Motor neuron (in vitro differentiated cells): ENCODE measurements at places on chromosomes 6 and 20. TPM values are rescaled to one million over a fixed set of nuclear protein-coding genes. Genes with fewer than 3 reads are reported as not detected.
A peak's percentile ranks its signal among the peaks of the same experiment; 100 is the strongest.

GRCh38 chr20:61027218-61027617 lies 224.8 kb upstream of the CDH4 start:
- ATAC-seq: no peak

DNA sequence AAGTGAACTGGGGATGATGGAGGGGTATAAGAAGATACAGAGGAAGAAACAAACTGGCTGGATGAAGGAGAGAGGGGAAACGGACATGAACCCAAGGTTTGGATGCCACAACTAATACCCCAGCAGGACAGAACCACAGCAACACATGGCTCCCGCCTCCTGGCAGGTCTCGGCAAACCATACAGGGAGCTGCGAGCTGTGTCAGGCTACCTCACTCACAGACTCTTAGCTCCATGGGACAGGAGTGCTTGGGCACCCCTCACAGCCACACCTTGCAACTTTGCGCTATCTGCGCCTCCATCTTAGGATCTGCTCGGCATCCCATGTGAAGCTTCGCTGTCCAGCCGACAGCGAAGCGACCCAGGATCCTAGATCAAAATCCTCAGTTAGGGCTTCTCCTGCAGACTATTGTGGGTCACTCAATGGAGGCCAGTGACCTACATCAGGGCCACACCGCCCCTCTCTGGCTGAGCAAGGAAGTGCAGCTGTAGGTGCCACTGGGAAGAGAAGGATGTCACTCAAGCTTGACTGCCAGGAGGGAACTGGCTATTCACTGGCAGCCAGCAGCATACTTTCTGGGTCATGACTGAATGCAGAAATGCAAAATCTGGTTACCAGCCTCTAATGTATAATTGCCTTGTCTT lies 174.4 kb upstream of the RIN2 start:
- ATAC-seq: peak; percentile 79

- ATAC-seq: no peak
Observed at GRCh38 chr6:74756923-74757322, 448.9 kb downstream of the COL12A1 start.

DNA sequence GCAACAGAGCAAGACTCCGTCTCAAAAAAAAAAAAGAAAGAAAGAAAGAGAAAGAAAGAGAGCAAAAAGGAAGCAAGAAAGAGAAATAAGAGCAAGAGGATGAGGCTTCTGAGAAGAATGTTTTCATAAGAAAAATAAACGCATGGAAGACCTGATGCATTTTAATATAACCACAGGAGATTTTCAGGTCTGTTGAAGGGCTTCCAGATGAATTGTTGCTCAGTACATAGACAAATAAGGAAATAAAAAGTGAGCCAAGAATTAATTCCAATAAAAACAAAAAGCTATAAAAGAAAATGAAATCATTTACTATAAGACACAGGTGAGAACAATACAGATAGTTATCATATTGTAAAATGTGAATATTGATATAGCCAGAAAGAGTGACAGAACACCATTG lies 43.5 kb downstream of the PERP start:
- no peak for ATAC-seq

The IRAK1BP1 gene
- total RNA-seq: 8.3 and 9.1 TPM in 2 replicates

The CALHM4 gene
- 0.27 TPM in 1 of 2 replicates, not detected in the other for total RNA-seq

GRCh38 chr6:39075807-39076622 lies 27.4 kb downstream of the GLP1R start:
- no peak for ATAC-seq

The PSORS1C2 gene
- 0.27 TPM in 1 of 2 replicates, not detected in the other for total RNA-seq
